ENCODE measurements at places on chromosomes 7 and 10.

DNA sequence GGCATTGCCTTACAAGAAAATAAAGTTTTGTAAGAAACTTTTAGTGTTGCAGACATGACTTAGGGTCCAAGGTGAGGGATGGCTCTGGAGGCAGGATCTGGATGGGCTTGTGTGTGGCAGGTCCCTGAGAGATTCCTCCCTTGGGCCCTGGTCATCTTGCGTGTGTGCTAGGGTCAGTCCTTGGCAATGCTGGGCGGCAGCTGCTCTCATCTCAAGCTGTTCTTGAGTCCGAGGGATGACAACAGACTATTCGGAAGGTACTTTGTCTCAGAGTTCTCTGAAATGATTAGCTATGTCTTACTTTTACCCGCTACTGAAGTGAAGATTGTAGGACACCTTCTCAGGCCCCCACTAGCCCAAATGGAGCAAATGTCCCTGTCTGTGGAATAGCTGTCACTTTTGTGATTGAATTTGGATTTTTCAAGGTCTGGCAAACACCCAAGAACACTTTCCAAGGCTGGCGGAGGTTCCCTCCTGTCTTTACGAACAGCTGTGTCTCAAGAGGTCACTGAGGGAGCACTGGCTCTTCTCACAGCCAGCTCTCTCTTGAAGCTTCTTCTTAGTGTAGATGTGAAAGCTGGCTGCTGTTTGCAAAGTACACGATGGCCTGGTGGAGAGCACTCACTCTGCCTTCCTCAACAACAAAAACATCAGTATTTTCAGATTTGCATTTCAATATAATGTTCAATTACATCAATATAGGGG, 253.6 kb downstream of the STK31 start:
- no peak for DNase-seq

DNA sequence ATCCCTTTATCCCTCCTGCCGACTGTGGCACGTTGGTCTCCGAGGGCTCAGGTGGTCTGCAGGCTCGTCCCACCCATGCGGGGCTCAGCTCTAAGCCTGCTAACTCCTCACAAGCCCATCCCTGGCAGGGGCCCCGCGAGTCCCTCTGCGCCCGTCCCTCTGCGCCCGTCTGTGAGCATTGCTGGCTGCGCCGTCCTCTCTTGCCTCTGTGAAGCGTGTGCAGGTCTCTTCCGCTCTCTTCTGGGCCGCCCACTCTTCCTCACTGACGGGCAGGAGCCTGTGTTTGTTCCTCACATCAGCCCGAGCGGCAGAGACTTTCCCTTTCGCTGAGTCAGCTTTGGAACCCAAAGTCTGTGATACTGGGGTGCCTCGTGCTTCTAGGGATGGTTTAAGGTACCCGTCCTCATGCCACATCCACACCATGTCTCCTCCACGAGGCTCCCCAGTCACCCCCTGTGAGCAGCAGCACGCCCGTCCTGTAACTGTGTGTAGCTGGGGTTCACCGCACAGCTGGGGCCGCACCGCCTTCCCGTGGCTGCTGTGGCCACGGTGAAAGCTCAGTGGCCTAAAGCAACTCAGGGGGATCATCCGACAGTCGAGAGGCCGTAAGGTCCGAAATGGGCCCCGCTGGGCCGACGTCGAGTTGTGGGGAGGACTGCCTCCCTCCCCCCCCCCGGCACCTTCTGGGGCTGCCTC, 35.5 kb downstream of the ADGRA1 start:
- no peak for DNase-seq

GRCh38 chr7:79317728-79318127, 135.7 kb downstream of the MAGI2 start:
- DNase-seq, result no peak

GRCh38 chr10:102072673-102073527, 7.8 kb downstream of the HPS6 start:
- peak; percentile 81 for DNase-seq

GRCh38 chr10:96789571-96790108, 42.5 kb upstream of the LCOR start:
- DNase-seq, result peak; percentile 87

DNA sequence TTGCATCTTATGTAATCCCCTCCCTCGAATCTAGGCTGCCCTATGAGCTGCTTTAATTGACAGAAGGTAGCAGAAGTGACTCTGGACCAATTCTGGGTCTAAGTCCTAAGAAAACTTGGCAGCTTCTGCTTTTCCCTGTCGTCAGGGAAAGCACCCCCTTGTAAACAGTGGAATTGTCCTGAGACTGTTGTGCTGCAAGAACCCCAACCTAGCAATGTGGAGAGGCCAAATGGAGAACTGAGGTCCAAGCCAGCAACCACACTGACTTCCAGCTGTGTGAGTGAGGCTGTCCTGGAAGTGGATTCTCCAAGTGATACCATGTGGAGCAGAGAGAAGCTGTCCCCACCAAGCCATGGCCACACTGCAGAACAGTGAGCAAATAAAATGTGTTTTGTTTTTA, 75.5 kb downstream of the ARHGAP22 start:
- no peak for DNase-seq

- no peak for DNase-seq
Observed at GRCh38 chr7:103063895-103064294, 10.7 kb downstream of the FBXL13 start.

DNA sequence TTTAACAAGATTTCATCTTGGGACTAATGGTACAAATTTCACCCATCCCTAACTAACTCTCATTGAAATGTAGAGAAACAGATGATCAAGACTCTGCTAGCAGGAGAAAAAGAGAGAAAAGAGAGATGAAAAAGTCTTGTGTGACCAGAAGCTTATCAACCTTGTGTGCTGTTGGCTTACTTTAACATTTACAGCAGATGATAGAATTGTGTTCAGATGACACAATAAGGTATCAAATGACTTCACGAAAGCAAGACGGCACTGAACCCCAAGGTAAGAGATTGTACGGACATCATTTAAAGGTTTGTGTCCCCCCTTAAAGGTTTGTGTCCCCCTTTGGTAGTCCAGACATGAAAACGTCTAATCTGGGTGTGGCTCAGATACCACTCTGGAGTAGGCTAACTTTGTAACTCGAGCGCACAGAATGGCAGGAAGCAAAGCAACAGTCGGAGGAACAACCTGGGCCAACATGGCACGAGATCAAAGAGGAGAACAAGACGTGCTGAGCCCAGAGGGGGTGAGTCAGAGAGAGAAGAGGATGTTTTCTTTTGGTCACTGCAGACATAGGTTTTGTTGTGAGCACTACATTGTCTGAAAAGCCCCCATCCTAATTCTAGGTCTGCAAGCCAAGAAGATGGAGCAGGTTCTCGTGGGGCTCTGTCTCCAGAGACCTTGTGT, 10.4 kb upstream of the LMBR1 start:
- DNase-seq, result no peak

DNA sequence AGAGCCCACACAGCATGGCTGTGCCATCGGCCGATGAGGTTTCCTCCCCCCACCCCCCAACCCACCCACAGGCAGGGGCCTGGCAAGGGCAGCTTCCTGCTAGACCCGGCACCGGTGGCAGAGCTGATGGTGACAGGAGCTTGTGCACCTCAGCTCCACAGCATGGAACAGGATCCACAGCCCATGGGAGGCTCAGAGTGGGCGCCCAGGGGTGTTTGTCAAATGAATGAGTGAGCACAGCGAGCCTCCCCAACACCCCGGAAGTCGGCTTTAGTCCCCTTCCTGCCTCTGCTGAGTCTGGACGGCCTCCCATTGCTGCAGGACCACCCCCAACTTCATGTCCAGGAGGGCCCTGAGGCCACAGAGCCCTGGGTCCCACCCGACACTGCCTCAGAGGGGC, 68.9 kb downstream of the PDGFA start:
- no peak for DNase-seq

- DNase-seq, result no peak
Observed at GRCh38 chr10:8404721-8405120, 350.2 kb downstream of the GATA3 start.

DNA sequence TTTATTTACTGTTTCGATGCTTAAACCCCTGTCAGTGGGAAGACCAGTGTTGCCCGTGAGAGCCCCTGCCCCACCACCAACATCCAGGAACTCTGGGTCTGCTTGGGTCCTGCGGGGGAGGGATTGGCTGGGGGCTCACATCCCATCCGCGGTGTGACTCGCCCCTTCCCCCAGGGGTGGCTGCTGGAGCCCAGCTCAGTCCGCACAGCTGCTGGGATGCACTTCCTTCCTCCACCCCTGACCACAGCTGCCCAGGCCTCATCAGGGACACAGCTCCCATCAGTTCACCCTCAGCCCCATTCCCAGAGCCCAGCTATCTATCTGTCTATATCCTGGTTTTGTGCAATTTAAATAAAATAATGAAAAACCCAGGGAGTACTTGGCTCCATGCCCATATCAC, 54.5 kb downstream of the JAKMIP3 start:
- DNase-seq, result no peak

GRCh38 chr7:138875794-138876193, 77.8 kb upstream of the ATP6V0A4 start:
- DNase-seq, result no peak

DNA sequence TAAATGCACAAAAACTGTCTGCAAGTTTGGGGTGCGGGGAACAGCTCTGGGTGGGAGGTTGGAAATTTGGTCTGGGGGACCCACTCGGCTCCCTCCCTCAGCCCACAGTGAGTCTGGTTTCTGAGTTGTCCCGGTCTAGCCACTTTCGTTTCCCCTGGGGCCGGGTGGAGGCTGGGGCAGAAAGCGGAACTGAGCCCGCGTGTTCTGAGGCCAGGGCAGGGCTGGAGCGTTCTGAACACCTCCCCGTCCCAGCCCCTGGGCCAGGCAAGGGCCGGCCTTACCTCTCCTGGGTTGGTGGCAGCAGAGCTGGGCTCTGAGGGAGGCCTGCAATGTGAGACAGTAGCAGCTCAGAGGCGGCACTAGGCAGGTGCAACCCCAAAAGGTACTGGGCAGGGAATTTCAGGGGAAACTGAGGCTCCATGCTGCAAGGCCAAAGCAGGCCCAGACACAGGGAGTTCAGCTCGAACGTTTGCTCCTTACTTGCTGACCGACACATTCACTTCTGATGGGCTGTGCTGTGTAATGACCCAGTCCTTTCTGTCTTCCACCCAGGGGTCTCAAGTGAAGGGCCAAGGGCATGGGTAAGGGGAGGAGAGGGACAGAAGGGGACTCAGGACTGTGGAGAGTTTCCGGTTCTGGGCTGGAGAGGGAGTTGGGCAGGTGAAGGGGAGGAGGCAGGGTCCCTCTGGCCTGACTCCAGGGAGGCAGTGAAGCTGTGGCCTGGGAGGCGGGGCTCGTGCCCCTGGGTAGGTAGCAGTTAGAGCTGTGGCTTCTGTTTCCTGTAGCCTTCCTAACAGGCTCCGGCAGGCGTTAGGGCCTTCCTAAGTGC, 3.0 kb downstream of the IRF5 start:
- peak; percentile 93 for DNase-seq

GRCh38 chr10:115975506-115975905, 297.5 kb downstream of the GFRA1 start:
- no peak for DNase-seq

DNA sequence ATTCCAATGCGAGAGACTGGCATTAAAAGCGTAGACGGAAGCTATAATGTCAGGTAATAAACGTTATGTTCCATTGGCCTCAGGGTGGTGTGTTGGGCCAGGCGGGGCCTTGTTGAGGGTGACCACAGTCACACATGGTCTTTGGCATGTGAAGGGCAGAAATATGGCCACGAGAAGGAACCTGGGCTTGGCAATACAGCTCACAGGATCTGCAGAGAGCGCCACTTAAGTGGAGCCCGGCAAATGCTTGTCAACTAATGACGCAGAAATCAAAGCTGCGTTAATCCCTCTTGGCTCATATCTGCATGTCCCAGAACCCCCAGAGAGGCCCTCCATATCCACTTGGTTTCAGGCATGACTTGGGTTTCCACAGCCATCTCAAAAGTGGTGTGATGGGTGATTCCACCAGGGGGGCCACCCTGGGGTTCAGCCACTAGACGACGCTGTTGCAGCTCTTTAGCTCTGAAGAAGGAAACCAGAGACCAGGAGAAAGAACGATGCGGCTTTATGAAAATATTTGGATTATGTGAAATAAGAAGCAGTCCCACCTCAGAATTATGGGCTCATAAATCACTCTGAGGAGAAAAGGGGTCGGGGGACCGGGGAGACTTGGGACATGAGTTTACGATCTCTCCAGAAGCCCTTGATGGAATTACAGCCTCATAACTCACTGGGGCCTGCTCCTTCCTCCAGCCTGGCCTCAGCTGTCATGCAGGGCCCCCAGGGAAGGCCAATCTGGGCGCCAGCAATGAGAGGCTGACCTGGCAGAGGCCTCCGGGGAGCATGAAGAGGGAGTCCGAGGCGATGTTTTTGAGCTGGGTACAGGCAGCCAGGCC, 462.5 kb downstream of the PLXNA4 start:
- DNase-seq, result no peak

DNA sequence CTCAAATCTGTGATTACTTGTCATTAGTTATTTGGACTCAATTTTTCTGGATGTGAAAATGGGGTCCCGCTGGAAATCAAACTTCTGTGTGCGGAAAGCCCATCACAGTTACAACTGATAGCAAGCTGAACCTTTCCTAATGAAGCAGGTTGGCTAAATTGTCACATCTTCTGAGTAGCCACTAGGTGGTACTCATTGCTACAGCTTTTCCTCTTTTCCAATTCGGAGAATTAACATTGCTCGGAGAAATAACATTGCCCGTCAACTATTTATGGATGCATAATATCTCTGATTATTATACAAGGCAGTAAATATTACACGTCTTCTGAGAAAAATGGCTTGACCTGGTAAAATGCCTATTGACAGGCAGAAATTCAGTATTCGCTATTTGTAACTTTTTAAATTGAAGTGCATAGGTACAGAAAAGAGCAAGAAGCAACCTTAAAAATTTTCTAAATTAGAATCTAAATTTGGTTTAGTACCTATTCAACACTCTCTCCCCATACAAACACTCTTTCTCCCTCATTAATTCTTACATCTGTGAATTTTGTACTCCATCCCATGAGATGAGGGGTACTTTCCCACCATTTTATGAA, 17.3 kb upstream of the BLOC1S2 start:
- peak; percentile 50 for DNase-seq

GRCh38 chr7:84102213-84102612, 92.4 kb downstream of the SEMA3A start:
- no peak for DNase-seq

DNA sequence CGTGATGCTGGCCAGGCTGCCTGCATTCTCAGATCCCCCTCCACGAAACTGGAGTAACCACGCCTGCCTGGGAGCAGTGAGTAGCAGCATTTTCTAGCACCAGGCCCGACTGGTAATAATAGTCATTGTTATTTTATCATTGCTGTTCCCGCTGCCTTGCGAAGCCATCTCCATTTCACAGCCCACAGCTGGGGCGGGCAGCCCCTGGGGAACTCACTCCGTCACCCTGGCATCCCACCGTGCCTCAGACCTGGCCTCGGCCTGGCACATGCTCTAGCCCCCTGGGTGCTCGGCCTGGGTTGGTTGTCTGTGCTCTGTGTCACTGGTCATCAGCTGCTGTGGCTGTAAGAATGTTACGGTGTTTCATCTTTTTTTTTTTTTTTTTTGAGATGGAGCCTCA, 57.7 kb upstream of the SH2B2 start:
- no peak for DNase-seq

GRCh38 chr7:128165927-128166420, 75.1 kb upstream of the LEP start:
- no peak for DNase-seq

GRCh38 chr7:7924303-7924702, 44.3 kb upstream of the GLCCI1 start:
- no peak for DNase-seq

Measured in OCI-LY7 (cell line).